Activated T-cell treated with anti-CD3 and anti-CD28 coated beads for 48 hours (primary cell): ENCODE measurements at places on chromosomes 6 and 20.

DNA sequence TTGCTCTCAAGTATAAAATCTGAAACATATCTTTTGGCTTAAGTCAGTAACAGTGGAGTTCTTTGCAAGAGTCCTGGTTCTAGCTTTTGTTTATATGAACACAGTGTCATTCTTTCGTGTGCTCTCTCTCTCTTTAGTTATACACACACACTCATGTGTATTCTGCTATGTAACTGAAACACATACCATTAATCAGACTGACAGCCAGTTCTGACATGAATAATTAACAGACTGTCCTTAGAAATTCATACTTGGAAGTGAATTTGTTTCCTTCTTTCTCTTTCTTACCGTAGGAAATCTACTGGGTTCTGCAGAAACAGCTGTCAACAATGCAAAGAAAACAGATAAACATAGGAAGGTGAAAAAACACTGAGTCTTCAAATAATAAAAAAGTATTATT, 2.5 kb downstream of the MCM9 start:
- no peak for DNase-seq

- DNase-seq = no peak
Measured at GRCh38 chr6:97059473-97059872, 134.9 kb downstream of the KLHL32 start.

- DNase-seq = no peak
Measured at GRCh38 chr6:16049168-16049567, 79.7 kb upstream of the MYLIP start.

DNA sequence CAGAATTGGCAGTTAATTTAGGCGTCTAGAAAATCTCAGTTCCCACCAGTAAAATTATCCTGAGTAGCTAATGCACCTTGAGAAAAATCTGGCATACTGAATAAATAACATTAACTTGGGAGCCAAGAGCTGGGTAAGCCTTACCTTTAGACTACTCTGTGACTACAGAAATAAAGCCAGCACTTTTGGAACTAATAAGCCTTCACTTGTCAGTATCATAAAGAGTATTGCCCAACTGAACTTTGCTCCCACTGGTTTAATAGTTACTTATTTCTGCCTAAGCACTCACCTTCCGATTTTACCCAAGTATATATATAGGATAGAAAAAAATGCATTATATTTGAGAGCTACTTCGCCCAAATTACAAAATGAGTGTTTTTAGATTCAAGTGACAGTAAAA, 10.7 kb downstream of the FAM8A1 start:
- DNase-seq = no peak

DNA sequence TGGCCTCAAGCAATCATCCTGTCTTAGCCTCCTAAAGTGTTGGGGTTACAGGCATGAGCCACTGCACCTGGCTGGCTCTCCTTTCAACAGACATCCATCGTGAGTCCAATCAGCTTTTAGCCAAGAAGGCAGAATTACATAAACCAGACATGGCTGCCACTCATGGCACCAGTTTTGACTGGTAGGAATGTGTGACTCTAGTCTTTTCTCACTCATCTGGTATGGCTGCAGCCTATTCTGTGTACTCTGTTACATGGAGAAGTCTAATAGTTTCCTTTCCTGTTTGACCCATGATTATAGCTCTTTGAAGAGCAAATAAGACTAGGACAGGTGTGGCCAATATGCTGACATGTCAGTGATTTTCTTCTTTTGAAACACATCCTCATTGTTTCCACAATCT, 27.0 kb upstream of the RNF144B start:
- DNase-seq = no peak

- DNase-seq = no peak
Measured at GRCh38 chr6:56911847-56912246, 43.1 kb upstream of the BEND6 start.

GRCh38 chr20:20643927-20644326, 68.5 kb downstream of the RALGAPA2 start:
- no peak for DNase-seq

DNA sequence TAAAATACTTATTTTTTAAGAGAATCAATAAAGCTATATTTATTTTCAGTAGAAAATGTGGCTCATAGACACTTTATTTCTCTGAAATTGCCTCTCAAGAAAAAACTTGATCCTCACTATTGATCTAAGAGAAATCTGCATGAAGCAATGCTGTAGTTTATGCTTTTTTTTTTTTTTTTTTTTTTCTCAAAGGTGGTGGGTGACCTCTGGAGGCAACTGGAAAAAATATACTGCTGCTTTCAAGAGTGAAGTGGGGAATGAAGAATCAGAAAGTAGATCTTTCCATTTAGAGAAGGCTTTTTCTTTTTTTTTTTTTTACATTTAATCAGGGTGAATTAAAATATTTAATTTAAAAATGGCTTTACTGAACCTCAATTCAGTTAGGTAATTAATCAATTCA, 169.3 kb downstream of the SLC16A10 start:
- DNase-seq = no peak

- DNase-seq = peak; percentile 64
Measured at GRCh38 chr6:13486679-13487121, 700 bp downstream of the GFOD1 start.

- no peak for DNase-seq
Measured at GRCh38 chr20:2141600-2142575, 40.3 kb downstream of the STK35 start.

DNA sequence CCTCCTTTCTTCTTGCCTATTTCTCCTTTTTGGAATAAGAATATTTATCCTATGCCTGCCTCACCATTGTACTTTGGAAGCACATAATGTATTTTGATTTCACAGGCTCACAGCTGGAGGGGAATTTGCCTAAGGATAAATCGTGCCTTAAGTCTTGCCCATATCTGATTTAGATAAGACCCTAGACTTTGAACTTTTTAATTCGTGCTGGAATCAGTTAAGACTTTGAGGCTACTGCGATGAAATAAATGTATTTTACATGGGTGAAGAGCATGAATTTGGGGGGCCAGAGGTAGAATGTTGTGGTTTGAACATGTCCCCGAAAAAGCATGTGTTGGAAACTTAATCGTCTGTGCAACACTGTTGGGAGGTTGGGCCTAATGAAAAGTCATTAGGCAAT, 648.8 kb downstream of the EPHA7 start:
- no peak for DNase-seq

- peak; percentile 70 for DNase-seq
Measured at GRCh38 chr6:127266178-127266891, at the start of gene RNF146. Gene RNF146, plus strand, starts transcription at chr6:127266864. Its CDS starts 13,475 bp downstream, at chr6:127280339.

DNA sequence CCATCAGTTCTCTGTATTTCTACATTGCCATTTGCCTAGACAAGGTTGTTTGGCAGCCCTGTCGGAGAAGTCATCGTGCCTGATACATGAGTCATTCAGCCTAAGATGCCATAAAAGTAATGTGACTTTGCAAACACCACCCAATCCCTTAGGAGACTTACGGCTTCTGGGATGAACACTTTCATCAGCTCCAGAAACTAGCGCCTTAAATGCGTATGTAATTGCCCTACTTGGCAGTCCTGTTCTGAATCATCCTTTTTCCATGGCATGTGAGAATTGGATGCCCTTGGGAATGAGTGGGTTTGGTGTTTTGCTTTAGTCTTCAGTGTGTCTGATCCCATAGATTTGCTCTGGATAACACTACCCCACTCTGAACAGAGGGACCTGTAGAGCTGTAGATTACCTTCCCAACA, 158.5 kb downstream of the SASH1 start:
- DNase-seq = no peak

- DNase-seq = no peak
Measured at GRCh38 chr20:6212903-6213302, 90.1 kb upstream of the FERMT1 start.

GRCh38 chr6:110296241-110297025, 61.7 kb downstream of the METTL24 start:
- DNase-seq = no peak

GRCh38 chr6:144417681-144418080, 132.5 kb downstream of the UTRN start:
- DNase-seq = no peak

GRCh38 chr6:43128926-43129325, 42.1 kb upstream of the SRF start:
- no peak for DNase-seq

- DNase-seq = no peak
Measured at GRCh38 chr6:144688713-144689112, 403.6 kb downstream of the UTRN start.

DNA sequence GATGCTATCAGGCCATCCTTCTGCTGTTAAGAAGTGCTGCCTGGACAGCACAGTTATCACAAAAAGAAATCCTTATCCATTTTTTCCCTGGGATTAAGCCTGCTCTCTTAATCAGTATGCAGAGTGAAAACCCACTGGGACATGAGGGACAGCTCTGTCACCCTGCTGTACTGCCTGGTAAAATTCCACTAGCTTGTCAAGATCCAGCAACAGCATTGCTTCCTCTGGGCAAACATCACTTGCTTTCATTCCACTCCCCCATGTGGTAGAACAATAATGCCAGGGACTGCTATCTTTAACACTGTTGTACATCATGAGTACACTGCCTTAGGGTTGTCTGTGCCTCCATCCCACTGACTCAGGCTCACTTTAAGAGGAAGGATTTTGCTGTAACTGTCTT, 331.3 kb downstream of the KIF16B start:
- no peak for DNase-seq

- DNase-seq = no peak
Measured at GRCh38 chr6:88616380-88616779, 347.0 kb downstream of the RNGTT start.

DNA sequence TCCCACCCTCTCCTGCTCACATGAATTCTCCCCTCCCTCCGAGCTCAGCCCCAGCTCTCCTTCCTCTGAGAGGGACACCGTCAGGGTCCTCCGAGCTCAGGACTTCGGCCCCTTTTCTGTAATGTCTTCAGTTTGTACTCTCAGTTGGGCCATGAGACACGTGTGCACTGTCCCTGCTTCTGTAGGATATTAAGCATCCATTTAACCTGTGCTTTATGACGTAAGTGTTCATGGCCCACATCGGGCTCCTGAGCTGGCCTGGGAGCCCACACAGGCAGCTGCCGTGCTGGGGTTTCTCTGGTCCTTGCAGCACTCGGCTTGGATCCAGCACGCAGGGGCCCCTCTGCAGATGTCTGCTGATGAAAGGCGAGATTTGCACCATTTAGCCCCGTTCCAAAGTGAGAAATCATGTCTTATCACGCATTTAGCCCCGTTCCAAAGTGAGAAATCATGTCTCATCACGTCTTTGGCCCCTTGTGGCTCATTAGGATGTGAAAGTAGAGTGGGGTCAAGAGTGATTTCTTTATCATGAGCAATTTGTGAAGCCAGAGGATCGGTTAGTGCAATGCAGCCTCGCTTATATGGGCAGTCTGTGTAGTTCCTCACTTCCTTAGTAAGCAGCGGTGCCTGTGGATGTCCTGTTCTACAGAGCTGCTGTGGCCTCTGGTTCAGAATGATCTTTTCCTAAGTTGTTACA, 25.3 kb downstream of the DUSP22 start:
- no peak for DNase-seq

DNA sequence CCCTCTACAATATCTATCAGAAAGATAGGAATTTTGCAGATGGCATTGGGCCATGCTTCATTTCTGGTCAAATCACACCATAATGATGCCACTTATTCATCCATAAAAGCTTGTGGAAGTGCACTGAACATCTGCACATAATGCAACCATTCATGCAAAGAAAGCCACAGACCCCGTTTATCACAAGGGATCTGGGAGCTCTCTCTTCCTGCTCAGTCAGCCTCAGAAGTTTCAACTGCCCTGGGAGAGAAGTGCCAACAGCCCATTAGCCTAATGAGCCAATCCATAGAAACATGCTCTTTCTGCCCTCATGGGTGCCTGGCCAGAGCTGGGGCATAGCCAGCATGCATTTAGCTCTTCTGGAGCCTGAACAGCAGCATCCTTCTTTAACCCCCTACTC, 85.8 kb downstream of the SLC35F1 start:
- DNase-seq = no peak

DNA sequence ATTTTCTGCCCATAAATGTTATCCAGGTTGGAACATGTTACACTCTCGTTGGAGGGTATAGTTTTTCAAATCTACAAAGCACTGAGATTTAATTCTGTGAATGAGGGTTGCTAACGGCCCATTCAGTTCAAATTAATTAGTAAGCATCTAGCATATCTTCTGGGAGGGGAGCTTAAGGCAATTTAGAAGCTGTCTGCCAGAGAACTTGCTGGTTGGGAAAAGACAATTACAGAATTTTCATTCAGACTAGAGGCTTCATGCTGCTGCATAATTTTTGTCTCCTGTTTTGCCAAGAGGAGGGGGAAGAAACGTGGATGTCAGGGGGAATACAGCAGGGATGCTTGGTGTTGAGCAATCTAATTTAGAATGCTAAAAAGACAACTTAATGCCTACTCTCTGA, 268.3 kb upstream of the FAM83B start:
- no peak for DNase-seq

- DNase-seq = no peak
Measured at GRCh38 chr6:72552938-72553337, 68.9 kb upstream of the KCNQ5 start.

- DNase-seq = peak; percentile 26
Measured at GRCh38 chr6:117449549-117450439, 24.1 kb upstream of the ROS1 start.

DNA sequence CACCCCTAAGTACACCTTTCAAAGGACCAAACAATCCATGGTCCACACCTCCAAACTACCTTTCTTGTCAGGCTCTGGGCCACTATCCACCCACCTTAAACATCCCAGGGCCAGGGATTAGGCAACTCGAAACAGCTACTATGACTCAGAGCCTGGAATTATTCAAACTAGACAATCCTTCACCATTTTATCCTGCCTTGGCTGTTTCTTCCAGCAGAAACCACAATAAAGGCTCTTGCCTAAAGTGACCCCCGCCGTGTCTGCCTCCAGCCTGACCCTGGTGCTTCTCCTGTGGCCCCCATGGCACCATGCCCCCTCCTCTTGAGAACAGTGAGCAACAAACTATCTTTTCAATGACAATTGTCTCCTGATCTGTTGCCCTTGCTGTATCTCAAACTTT, 195.5 kb downstream of the EPM2A start:
- no peak for DNase-seq

DNA sequence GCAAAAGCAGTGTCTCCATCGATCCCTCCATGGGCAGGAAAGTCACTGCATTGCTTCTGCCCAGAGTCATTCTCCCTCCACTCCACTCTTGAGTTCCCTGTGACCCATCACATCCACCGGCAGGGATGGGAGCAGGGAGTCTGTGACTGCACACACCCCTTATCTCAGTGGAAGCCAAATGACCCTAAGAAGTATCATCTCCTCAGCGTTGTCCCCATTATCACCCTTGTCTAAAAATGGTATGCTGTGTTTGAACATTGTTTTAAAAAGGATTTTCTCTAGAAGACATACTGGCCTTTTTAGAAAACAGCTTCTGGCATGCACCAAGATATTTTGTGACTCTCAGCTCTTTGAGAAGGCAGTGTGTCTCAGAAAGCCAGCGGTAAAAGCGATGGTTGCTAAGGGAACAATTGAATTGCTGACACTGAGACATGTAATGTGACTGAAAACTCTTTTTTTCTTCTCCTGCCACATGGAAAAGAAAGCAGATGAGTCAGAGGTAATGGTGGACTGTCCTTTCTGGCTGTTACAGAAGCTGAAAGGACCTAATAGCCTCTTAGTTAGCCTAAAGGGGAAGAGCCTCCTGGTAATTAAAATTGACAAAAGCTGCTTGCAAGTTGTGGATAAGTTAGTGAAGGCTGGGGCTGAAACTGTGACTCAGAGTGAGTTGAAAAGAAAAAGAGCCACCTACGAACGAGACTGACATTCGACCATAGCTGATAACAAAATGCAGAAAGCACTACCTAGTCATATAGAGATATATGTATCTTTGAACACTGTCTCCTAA, 120.5 kb downstream of the MAP3K7 start:
- no peak for DNase-seq
